ENCODE measurements at places on chromosomes 6 and 20. TPM values are rescaled to one million over a fixed set of nuclear protein-coding genes. Genes with fewer than 3 reads are reported as not detected.

GRCh38 chr6:43707767-43708166, 20.2 kb upstream of the MRPS18A start:
- no peak for DNase-seq
- no peak overlapping the region for H3K27ac ChIP-seq

GRCh38 chr6:151130329-151130728, 109.4 kb upstream of the AKAP12 start:
- H3K27me3 ChIP-seq = no peaks in the 10 kb centered on the region
- no peaks in the 10 kb centered on the region for H3K4me1 ChIP-seq
- DNase-seq = no peak
- no peak overlapping the region for H3K4me3 ChIP-seq

- no peak overlapping the region for H3K4me3 ChIP-seq
- DNase-seq = no peak
- peaks cover 13% of the 10 kb centered on the region for H3K27me3 ChIP-seq
- no peaks in the 10 kb centered on the region for H3K36me3 ChIP-seq
Measured at GRCh38 chr6:165835410-165835851, 172.4 kb upstream of the PDE10A start.

DNA sequence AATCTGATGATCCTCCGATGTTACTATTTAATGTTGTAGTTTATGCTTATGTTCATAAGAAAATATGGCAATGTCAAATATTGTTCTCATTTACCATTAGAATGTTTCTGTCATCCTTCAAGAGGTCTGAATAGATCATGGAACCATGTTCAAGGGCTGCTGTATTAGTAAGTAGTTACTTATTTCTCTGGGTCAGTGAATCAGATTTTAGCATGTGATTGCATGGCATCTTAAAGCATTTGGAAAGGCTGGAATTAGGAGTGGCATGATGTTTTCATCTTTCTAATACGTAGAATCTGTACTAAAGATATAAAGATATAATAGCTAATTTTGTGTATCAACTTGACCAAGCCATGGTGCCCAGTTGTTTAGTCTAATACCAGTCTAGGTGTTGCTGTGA, 40.5 kb upstream of the NKX2-4 start:
- DNase-seq = no peak
- no peak overlapping the region for H3K4me3 ChIP-seq
- no peaks in the 10 kb centered on the region for H3K36me3 ChIP-seq

- DNase-seq = no peak
- H3K4me1 ChIP-seq = no peaks in the 10 kb centered on the region
- H3K4me3 ChIP-seq = no peak overlapping the region
- no peaks in the 10 kb centered on the region for H3K27me3 ChIP-seq
- H3K36me3 ChIP-seq = no peaks in the 10 kb centered on the region
Measured at GRCh38 chr6:7378740-7379139, 10.8 kb downstream of the CAGE1 start.

GRCh38 chr6:28474441-28475219, 31.3 kb upstream of the ZSCAN23 start:
- H3K4me3 ChIP-seq = no peak overlapping the region
- peaks cover 66% of the 10 kb centered on the region for H3K27me3 ChIP-seq
- DNase-seq = no peak
- no peak overlapping the region for H3K27ac ChIP-seq

GRCh38 chr6:41650120-41650519, 11.9 kb downstream of the MDFI start:
- H3K27ac ChIP-seq = no peak overlapping the region
- H3K4me1 ChIP-seq = no peaks in the 10 kb centered on the region
- DNase-seq = no peak
- no peaks in the 10 kb centered on the region for H3K36me3 ChIP-seq

DNA sequence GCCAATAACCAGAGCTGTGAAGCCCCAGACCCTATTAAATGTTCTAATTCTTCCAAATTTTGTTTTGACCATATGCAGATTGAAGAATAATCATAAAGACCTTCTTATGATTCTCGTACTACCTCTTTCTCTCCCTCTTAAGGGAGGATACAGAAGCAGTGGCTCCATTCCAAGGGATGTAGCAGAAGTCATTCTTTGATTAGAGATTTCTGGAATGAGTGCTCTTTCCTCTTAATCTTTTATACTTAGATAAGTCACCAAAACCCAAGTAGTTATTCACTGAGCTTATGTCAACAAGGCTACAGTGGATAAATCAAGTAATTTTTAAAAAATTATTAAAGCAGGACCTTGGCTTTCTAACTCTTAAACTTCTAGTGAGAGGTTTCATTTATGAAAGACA, 266.0 kb upstream of the STXBP5 start:
- no peak overlapping the region for H3K27ac ChIP-seq
- no peak overlapping the region for H3K4me3 ChIP-seq
- H3K36me3 ChIP-seq = no peaks in the 10 kb centered on the region
- H3K4me1 ChIP-seq = no peaks in the 10 kb centered on the region

DNA sequence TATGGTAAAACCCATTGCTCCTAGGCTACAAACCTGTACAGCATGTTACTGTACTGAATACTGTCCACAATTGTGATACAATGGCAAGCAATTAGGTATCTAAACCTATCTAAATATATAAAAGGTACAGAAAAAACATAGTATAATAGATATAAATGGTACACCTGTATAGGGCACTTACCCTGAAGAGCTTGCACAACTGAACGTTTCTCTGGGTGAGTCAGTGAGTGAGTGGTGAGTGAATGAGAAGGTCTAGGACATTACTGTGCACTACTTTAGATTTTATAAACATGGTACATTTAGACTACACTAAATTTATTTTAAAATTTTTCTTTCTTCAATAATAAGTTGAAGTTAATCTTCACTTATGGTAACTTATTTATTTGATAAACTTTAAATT, 119.9 kb upstream of the CEP85L start:
- no peak for DNase-seq
- no peak overlapping the region for H3K4me3 ChIP-seq
- H3K27me3 ChIP-seq = no peaks in the 10 kb centered on the region
- no peaks in the 10 kb centered on the region for H3K36me3 ChIP-seq
- no peaks in the 10 kb centered on the region for H3K4me1 ChIP-seq

GRCh38 chr20:38252292-38253288, 7.9 kb downstream of the KIAA1755 start:
- H3K4me1 ChIP-seq = no peaks in the 10 kb centered on the region
- no peaks in the 10 kb centered on the region for H3K36me3 ChIP-seq
- no peak overlapping the region for H3K27ac ChIP-seq
- DNase-seq = no peak

DNA sequence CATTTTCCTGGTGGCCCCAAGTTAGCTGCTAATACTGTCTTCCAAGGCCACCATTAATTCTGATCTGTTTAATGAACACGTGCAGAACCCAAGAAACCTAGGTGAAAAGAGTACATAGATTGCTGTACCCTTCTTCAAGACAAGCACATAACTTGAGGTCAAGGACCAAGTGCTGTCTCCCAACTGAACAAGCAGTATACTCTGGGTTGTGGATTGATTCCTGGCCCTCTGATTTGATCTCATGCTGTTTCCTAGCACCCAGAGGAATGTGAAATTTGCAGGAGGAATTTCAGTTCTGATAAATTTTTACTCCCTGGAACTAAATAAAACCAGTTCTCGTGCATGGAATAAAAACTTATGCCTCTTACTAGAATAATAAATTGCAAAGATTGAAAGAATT, 75.6 kb downstream of the MTFR2 start:
- no peaks in the 10 kb centered on the region for H3K27me3 ChIP-seq
- H3K4me3 ChIP-seq = no peak overlapping the region
- DNase-seq = no peak

- H3K4me1 ChIP-seq = peaks cover 29% of the 10 kb centered on the region
- peak; percentile 62 for DNase-seq
- H3K36me3 ChIP-seq = no peaks in the 10 kb centered on the region
- no peak overlapping the region for H3K27ac ChIP-seq
- H3K4me3 ChIP-seq = peak overlapping the region; percentile 73
Measured at GRCh38 chr20:3784216-3784853, 2.2 kb downstream of the CENPB start.

- H3K4me1 ChIP-seq = no peaks in the 10 kb centered on the region
- H3K27me3 ChIP-seq = no peaks in the 10 kb centered on the region
- H3K36me3 ChIP-seq = no peaks in the 10 kb centered on the region
Measured at GRCh38 chr20:60465993-60466686, 507.9 kb downstream of the CDH26 start.

DNA sequence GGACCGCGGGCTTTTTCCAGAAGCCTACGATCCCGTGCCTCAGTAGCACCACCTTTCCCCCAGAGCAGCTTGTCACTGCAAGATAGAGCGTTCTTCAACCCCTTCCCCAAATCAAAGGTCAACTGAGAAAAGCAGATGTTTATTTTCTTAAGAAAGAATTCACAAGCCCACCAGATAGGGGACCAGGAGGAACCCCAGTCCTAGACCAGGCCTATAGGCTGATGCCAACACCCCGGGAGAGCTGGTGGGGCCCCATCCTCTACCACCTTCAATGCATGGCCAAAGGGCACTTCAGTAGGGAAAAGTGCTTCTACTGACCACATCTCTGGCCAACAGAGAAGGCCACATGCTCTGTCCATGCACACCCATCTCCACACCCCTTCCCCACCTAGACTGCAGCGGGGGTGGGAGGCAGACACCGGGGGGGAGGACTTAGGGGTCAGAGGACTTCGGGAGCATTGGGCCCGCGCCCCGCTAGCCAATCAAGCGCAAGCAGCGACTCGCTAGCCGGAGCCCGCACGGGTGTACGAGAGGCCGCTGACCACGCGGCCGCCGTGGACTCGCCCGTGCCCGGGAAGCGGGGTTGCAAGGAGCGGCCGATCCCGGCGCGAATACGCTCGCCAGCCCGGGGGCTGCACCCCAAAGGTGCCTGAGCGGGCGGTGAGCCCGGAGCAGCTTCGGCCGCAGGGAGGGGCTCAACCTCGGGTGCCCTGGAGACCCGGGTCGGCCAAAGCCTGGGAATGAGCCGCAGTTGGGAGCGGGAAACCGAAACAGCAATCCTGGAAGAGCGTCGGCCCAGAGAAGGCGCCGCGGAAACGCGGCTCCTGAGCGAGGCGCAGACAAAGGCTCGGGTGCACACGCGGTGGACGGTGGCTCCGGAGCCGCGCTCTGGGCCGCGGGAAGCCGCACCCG, 2.8 kb downstream of the PDE10A start:
- H3K36me3 ChIP-seq = no peaks in the 10 kb centered on the region
- peaks cover 10% of the 10 kb centered on the region for H3K4me1 ChIP-seq
- H3K27me3 ChIP-seq = peaks cover 76% of the 10 kb centered on the region

- no peaks in the 10 kb centered on the region for H3K36me3 ChIP-seq
- no peaks in the 10 kb centered on the region for H3K27me3 ChIP-seq
- H3K27ac ChIP-seq = no peak overlapping the region
- DNase-seq = no peak
- no peaks in the 10 kb centered on the region for H3K4me1 ChIP-seq
Measured at GRCh38 chr6:147664092-147664491, 155.6 kb downstream of the SAMD5 start.

- no peaks in the 10 kb centered on the region for H3K4me1 ChIP-seq
- no peaks in the 10 kb centered on the region for H3K36me3 ChIP-seq
- no peak for DNase-seq
- no peak overlapping the region for H3K4me3 ChIP-seq
Measured at GRCh38 chr6:140236732-140237131, 862.3 kb upstream of the CITED2 start.

- H3K4me1 ChIP-seq = peaks cover 3% of the 10 kb centered on the region
- no peak overlapping the region for H3K4me3 ChIP-seq
- H3K36me3 ChIP-seq = no peaks in the 10 kb centered on the region
- no peak for DNase-seq
Measured at GRCh38 chr6:133648581-133648980, 240.3 kb upstream of the TCF21 start.

DNA sequence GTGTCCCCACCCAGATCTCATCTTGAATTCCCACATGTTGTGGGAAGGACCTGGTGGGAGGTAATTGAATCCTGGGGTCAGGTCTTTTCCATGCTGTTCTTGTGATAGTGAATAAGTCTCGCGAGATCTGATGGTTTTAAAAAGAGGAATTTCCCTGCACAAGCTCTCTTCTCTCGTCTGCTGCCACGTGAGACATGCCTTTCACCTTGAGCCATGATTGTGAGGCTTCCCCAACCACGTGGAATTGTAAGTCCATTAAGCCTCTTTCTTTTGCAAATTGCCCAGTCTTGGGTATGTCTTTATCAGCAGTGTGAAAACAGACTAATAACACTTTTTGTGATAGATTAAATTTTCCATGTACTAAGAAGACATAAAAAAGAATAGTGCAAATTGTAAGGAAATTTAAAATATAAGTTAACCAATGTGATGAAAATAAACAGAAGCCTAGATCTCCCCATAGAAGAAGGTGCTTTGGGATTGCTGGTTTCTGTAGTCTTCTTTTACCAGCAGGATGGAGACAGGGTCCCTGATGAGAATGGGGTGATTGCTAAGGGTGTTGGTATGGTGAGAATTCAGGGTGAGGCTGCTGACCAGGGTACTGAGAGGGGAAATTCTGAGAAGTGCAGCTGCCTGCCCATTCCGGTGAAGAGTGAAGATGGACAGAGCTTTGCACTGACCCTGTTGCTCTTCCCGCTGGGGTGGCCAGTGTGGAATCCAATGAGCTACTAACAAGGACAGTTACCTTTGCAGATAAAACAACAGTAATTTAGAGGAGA, 50.7 kb downstream of the BMP2 start:
- no peaks in the 10 kb centered on the region for H3K27me3 ChIP-seq
- H3K36me3 ChIP-seq = no peaks in the 10 kb centered on the region
- H3K27ac ChIP-seq = no peak overlapping the region
- H3K4me3 ChIP-seq = no peak overlapping the region
- no peak for DNase-seq

GRCh38 chr6:145315982-145316600, 419.2 kb downstream of the EPM2A start:
- H3K4me1 ChIP-seq = no peaks in the 10 kb centered on the region
- no peak overlapping the region for H3K27ac ChIP-seq
- no peaks in the 10 kb centered on the region for H3K27me3 ChIP-seq

DNA sequence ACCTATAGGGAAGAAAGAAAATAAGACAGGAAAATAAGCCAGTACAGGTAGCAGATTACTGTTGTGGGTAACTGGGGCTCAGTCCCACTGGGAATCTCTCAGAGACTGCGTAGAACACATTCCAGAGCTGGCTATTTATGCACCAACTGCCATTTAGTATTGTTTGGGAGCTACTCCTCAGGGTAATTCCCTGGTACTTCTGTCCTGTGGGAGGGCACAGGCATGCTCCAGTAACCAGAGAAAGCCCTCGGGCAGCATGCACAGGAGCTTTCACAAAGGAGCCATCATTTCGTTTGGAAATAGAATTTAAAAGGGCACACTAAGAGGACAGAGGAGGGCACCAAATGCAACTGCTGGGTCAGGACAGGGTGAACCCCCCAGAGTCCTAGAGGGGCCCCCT, 148.0 kb upstream of the LRFN2 start:
- no peak overlapping the region for H3K27ac ChIP-seq
- H3K4me3 ChIP-seq = no peak overlapping the region
- no peak for DNase-seq
- no peaks in the 10 kb centered on the region for H3K36me3 ChIP-seq

- H3K36me3 ChIP-seq = no peaks in the 10 kb centered on the region
- peaks cover 4% of the 10 kb centered on the region for H3K4me1 ChIP-seq
- no peaks in the 10 kb centered on the region for H3K27me3 ChIP-seq
- no peak for DNase-seq
- H3K4me3 ChIP-seq = no peak overlapping the region
- no peak overlapping the region for H3K27ac ChIP-seq
Measured at GRCh38 chr20:34242879-34243278, 1.7 kb downstream of the ASIP start.

FBXO5 gene
- 6.6 TPM for total RNA-seq

SLC22A3 gene
- 35.4 TPM for total RNA-seq

TBX18 gene
- 0.60 TPM for total RNA-seq

ATP9A gene
- 15.3 TPM for total RNA-seq

IL17A gene
- total RNA-seq = not detected

DEFB132 gene
- not detected for total RNA-seq

LY6G6D gene
- total RNA-seq = not detected

SLC24A3 gene
- total RNA-seq = 4.4 TPM

EYS gene
- total RNA-seq = 0.24 TPM

LTA gene
- total RNA-seq = 0.65 TPM

SGK2 gene
- 0.39 TPM for total RNA-seq

ULBP3 gene
- 9.5 TPM for total RNA-seq

Measured in left lung (tissue), 14 donors.